HS-5 (cell line): ENCODE measurements at places on chromosomes 16 and 17.

DNA sequence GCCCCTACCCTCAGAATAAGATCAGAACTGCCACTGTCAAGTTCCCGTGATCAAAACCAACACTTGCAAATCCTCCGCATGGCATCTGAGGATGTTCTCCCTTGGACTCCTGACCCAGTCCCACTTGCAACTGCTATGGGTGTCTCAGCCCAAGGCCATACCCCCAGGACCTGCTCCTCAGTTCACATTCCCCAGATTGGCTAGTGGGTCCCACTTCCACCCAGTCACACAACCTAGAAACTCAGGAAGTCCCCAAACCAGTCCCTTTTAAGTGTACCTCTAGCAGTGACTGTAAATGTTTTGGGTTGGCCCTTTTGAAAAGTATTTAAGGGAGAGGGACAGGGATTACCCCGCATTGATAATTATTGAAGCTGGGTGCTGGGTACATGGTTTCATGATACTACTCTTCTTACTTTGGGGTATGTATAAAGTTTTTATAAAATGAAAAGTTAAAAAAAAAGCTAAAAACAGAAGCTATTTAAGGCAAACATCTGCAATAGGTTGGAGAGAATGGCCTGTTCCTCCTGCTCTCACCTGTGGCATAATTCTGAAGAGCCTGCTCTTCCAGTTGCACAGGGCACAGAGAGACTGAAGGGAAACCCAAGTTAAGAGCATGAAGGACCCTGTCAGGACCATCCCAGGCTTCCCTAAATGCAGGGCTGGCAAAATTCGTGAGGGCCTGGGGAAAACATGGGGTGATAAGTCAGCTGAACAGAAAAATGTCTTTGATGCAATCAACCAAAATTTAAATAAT lies 42.5 kb downstream of the ERN1 start:
- no peak for DNase-seq

- no peak for DNase-seq
Measured at GRCh38 chr16:59522826-59523225, 788.7 kb upstream of the GOT2 start.

DNA sequence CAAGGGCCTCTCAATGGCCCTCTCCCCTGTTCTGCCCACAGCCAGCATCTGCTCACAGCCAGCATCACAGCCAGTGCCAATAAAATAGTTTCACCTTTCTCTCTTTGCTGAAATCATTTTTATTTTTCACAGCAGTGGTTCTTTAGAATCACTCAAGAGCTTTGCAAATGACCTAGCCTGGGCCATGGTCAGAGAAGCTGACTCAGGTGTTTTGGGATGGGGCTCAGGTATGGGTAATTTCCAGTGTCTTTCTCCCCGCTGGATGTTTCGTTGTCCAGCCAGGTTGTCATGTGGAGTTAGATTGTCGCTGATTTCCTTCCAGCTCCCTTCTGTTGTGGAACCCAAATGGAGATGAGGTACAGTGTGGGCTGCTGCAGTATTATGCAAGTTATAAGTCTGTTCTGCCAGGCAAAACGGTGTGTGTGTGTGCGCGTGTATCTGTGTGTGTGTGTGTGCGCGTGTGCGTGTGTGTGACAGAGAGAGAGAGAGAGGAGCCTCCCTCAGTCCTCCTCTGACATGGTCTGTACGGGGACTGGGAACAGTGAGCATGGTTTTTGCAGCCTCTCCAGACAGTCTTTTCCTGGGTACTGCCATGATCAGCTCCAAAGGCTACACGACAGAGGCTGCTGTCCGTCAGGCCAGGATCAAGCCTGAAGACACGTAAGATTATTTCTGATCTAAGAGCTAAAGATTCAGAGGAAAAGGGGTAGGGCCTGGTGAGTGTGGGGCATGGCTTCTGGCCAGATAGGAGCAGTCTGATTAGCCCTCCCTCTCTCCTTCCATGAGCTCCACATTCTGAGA lies 1.4 kb upstream of the PMP22 start:
- DNase-seq: no peak

- no peak for DNase-seq
Measured at GRCh38 chr16:13999895-14000425, 71.2 kb upstream of the MRTFB start.

DNA sequence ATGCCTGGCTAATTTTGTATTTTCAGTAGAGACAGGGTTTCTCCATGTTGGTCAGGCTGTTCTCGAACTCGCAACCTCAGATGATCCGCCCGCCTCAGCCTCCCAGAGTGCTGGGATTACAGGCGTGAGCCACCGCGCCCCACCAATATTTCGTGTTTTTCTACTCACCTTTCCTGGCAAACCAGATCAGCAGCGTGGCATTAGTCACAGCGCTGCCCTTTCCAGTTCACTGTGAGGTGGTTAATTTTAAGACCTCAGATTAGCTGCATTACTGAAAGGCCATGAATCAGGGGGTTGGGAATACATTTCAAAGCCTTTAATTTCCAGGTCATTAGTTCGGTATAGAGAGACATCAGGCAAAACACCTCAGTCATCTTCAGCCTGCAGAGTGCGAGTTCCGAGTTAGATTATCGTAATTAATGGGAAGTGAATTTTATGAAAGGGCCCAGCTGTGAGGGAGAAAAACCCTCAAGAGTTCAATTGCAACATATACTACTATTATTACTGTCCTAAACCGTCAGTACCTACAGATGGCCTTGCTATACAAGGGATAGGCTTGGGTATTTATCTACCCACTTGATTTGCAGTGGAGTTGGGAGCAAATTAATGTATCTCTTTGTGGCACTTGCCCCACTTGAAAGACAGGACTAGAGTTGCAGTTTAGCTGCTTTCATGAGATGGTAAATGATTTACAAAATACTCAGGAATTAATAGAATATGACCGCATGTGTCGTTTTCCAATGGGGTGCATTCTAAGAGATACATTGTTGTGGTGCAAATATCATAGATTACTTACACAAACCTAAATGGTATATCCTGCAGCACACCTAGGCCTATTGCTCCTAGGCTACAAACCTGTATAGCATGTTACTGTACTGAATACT lies 2.1 kb upstream of the USP32 start:
- DNase-seq: no peak

DNA sequence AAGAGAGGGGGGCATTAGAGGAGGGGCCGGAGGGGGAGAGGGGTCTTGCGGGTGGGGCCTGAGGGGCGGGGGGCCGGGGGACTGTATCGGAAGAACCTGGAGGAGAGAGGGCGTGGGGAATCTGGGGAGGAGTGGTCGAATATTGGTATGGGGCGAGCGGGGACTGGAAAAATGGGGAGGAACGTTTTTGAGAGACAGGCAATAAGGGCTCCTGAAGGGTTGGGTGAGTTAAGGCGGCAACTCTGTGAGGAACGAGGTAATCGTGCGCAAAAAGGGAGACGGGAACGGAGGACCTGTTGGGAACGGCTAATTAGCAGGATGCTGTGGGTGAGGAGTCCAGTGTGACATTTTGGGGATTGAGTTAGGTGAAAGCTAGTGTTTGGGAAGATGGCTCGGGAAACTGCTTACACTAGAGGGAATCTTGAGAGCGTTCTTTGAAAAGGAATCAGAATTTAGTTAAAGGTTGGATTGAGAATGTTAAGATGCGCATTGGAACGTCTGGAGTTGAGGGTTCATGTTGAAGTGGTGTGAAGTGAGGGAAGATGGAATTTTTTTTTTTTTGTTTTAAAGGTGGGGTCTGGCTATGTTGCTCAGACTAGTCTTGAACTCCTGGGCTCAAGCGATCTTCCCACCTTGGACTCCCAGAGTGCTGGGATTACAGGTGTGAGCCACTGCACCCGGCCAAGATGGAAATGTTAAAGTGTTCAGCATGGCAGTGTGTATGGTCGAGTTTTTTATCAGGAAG lies 662 bp downstream of the WIPF2 start:
- peak; percentile 44 for DNase-seq

- DNase-seq: no peak
Measured at GRCh38 chr17:65688307-65688706, 126.9 kb upstream of the AXIN2 start.

DNA sequence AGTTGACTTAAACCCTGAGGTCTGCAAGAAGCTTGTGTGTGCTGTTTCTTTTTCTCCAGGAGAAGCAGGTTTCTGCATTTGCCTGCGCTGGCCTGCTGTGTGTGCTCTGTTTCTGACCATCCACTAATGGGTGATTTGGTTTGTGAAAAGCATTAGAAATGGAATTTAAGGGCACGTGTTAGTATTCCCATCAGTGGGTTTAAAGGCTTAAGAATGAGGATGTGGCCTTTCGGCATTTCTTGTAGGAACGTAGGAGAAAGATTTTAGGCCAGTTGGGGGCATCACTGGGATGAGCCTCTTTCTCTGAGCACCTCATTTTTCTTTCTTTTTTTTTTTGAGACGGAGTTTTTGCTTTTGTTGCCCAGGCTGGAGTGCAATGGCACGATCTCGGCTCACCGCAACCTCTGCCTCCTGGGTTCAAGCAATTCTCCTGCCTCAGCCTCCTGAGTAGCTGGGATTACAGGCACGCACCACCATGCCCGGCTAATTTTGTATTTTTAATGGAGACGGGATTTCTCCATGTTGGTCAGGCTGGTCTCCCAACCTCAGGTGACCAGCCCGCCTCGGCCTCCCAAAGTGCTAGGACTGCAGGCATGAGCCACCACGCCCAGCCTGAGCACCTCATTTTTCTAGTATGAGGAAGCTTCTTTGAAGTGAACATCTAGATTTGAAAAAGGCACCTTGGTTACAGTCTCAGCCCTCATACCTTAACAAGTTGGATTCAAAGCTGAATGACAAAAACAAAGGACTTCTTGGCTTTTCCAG lies 110.3 kb downstream of the BANP start:
- no peak for DNase-seq

DNA sequence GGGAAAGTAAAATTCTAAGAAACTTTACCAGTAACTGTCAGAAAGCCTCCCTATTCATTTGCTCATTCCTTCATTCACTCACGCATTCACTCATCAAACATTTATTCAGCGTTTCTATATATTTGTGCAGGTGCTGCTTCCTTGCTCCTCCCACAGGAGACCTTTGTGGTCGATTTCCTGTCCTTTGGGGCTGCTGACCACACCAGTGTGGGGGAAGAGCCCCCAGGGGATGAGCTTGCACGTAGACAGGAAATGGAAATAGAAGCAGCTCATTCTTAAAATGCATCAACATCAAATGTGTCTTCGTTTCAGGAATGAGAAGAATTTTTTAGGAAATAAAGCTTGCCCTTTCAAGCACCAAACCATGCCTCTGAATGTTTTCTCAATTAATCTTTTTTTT lies 9.6 kb downstream of the PIK3R6 start:
- DNase-seq: peak; percentile 93

DNA sequence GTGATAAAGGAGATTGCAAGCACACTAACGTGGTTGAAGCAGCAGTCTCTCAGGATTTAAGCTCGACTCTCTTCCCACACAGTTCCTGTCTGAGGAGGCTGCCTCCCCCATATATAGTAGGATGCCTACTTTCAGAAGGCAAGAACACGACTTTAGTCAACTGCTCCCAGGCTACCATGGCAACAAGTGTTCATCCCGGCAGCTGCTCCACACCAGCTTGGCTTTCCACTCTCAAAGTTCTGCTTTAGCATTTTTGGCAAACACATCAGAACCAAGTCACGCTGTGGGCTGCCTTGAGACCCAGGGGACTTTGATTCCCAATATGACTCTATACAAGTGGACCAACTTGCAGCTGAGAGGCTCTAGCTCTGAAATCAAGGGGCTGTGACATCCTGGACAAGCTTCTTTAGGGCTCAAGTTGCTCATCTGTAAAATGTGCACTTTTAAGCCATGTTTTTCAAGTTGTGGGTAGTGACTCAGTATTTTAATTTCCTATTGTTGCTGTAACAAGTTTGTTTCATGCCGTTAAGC lies 16.5 kb downstream of the ZP2 start:
- DNase-seq: no peak

GRCh38 chr17:55777471-55777971 lies 26.7 kb downstream of the PCTP start:
- DNase-seq: no peak

DNA sequence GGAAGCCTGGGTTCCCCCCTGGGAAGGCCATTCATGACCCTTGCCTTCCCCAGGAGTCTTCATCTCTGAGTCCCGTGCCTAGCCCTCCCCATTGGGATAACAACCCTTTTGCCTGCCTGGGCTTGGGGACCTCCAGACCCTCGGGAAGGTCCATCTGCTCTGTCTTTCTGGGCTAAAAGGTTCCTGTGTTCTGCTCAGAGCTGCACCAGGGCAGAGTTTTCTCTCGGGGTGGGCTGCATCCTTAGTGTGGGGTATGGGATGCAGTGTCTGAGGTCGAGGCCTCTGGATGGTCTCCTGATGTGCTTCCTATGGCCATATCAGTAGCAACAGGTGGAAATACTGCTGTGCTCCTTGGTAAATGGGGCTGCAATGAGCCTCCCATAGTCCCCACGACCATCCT lies 22.9 kb upstream of the PLLP start:
- DNase-seq: no peak

GRCh38 chr17:14557480-14557879 lies 256.6 kb downstream of the HS3ST3B1 start:
- DNase-seq: no peak

DNA sequence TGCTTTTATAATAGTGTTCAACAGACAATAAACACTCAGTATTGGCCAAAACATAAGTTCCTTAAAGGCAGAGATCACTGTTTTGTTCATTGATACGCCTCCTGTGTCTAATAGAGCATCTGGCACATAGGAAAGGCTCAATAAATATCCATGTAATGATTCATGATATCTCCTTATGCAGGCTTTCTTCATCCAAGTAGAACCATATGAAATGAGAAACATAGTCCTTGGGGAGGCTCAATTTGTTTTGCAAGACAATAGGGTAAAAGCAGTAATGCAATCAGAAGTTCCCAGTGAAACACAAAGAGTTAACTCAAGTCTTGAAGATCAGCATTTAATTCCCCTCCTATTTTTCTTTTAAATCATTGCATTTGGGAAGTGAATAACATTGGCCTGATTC lies 16.4 kb downstream of the CDH8 start:
- no peak for DNase-seq

GRCh38 chr17:18921485-18921884 lies 30.5 kb upstream of the SLC5A10 start:
- no peak for DNase-seq

- DNase-seq: no peak
Measured at GRCh38 chr17:56594320-56595107, 1.0 kb downstream of the NOG start.

GRCh38 chr16:88466175-88466862 lies 13.2 kb downstream of the ZFPM1 start:
- no peak for DNase-seq

- DNase-seq: no peak
Measured at GRCh38 chr17:42844761-42845555, 578 bp downstream of the AOC2 start.

GRCh38 chr16:15490123-15490711 lies 55.8 kb downstream of the BMERB1 start:
- DNase-seq: no peak

- peak; percentile 24 for DNase-seq
Measured at GRCh38 chr17:38704606-38705522, at the start of gene MLLT6. Gene MLLT6 (plus strand): TSS chr17:38705273. CDS start chr17:38705633, 360 bp downstream.

DNA sequence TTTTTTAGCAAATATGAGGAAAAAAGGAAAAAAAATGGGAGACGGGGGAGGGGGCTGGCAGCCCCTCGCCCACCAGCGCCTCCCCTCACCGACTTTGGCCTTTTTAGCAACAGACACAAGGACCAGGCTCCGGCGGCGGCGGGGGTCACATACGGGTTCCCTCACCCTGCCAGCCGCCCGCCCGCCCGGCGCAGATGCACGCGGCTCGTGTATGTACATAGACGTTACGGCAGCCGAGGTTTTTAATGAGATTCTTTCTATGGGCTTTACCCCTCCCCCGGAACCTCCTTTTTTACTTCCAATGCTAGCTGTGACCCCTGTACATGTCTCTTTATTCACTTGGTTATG lies 1.2 kb upstream of the TMEM88 start:
- DNase-seq: no peak

- no peak for DNase-seq
Measured at GRCh38 chr16:4570688-4571321, 14.7 kb downstream of the C16orf96 start.

GRCh38 chr16:63241497-63242028 lies 1205.3 kb upstream of the CDH8 start:
- DNase-seq: no peak
